ENCODE measurements at places on chromosomes 4 and X.

GRCh38 chr4:148430854-148431253 lies 11.4 kb downstream of the NR3C2 start:
- no peak for DNase-seq

DNA sequence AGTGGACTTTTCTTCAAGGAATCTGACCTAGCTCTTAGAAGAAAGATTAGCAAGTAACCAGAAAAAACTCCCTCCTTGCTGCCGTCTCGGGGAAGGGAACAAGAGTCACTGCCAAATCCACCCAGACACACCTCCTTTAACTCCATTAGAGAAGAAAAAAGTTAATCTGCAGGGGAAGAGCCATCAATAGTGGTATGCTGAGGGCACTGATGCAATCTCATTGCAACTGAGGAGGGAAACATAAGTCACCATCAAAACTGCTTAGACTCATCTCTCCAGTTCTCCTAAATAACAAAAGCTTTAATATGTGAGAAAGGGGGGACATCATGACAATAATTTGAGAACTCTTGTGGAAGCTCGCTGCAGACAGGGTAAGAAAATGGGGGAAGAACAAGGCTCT lies 49.3 kb upstream of the MAGED4B start:
- DNase-seq: peak; percentile 0

- DNase-seq: no peak
Measured at GRCh38 chr4:152763796-152764195, 15.7 kb downstream of the TIGD4 start.

DNA sequence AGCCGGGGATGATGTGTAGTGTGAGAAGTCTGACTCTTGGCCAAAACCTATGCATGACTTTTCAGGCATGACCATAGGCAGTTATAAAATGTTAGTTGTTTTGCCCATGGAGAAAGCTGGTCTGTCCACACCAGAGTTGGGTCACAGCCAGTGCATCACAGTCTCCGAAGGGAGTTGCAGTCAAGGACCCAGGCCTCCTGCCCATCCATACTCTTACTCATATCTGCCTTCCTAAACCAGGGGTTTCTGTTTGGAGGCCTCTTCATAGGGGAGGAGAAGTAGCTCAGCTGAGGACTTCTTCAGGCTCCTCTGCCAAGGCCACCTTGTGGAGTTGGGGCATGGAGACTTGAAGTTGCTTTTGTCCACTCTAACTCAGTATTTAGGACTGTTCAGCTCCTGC lies 1008.3 kb downstream of the PCDH18 start:
- no peak for DNase-seq

DNA sequence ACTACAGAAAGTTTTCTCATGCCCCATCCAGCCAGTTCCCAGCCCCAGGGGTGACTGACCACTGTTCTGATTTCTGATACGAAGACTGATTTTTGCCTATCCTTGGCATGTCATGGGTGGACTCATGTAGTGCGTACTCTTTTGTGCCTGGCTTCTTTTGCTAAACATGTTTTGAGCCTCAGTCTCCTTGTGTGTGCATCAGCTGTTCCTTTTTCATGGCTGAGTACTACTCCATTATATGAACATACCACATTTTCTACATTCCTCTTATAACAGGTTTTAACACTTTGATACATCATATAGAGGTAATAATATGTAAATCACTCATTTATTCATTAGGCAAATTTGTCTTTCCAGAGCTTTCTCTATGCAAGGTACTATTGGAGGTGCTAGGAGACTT lies 126.7 kb downstream of the ANAPC4 start:
- no peak for DNase-seq

DNA sequence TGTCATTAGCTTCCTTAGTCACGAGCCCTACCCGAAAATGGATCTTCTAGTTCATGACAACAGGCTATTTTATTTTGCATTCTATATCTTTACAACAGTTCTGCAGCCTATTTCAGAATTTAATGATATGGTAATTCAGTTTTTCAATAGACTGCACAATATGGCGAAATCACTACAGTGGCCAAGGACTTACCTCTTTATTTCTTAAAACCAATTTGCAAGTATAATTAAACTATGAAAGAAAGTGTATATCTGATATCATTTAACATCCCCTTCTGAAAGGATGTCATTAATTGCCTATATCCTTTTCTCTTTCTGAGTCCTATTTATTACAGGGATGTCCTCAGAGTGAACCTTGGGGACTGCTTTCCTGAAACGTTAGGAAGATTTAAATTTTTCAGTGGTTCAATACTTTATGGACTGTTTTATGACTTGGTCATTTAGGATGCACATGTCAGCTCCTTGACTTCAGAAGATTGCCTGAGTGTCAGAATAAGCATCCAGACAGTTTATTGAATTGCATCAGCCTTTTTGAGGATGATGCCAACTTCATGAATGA lies 190.8 kb upstream of the GEMIN8 start:
- DNase-seq: no peak

- no peak for DNase-seq
Measured at GRCh38 chrX:136630881-136631280, 17.1 kb upstream of the CD40LG start.

- no peak for DNase-seq
Measured at GRCh38 chr4:8451440-8452182, 11.0 kb downstream of the TRMT44 start.

GRCh38 chr4:166318810-166319525 lies 445.9 kb downstream of the TLL1 start:
- no peak for DNase-seq

DNA sequence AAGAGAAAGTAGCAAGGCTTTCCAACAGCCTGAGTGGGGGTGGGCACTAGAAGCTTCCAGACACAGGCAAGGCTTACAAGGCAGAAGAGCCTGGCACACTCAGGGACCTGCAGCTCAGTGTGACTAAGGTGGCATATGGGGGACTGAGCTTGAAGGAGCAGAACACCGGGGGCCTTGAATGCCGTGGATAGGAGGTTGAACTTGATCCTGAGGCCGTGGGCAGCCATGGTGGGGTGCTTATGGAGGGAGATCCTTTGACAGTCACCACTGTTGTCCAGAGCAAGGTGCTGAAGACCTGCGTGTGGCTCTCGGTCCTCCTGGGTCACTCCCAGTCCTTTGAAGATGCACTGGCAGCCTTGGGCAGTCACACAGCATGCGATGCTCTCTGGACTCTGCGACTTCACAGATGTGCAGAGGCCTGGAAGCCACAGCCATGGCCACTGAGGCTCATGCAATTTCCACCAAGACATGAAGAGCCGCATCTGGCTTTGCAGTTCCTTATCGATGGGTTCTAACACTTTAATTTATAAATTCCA lies 18.3 kb downstream of the C4orf50 start:
- no peak for DNase-seq

DNA sequence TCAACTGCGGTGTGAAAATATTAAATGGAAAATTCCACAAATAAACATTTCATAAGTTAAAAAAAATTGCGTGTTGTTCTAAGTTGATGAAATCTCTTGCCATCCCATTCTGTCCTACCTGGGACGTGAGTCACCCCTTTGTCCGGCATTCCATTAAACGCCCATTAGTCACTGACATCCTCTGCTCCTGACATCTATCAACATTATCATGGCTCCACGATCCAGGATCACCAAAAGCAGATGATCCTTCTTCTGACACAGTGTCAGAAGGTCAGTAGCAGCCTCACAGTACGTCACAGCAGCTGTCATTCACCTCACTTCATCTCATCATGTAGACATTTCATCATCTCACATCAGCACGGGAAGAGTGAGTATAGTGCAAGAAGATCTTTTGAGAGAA lies 125.7 kb downstream of the ZNF827 start:
- no peak for DNase-seq

- DNase-seq: no peak
Measured at GRCh38 chrX:49247916-49248811, 12.9 kb downstream of the CCDC22 start.

GRCh38 chrX:72366701-72367454 lies 61.2 kb upstream of the CITED1 start:
- DNase-seq: no peak

- no peak for DNase-seq
Measured at GRCh38 chr4:141686146-141686775, 49.9 kb downstream of the IL15 start.

GRCh38 chr4:148182230-148182911 lies 259.8 kb downstream of the NR3C2 start:
- DNase-seq: no peak

GRCh38 chr4:2365054-2365912 lies 53.2 kb downstream of the ZFYVE28 start:
- DNase-seq: no peak

DNA sequence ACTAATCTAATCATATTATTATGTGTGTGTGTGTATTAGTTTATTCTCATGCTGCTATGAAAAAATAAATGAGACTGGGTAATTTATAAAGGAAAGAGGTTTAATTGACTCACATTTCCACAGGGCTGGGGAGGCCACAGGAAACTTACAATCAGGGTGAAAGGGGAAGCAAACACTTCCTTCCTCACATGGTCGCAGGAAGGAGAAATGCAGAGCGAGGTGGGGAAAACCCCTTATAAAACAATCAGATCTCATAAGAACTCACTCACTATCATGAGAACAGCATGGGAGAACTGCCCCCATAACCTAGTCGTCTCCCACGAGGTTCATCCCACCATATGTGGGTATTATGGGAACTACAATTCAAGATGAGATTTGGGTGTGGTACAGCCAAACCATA lies 190.9 kb upstream of the TAPT1 start:
- DNase-seq: no peak

GRCh38 chr4:141912831-141913230 lies 276.4 kb downstream of the IL15 start:
- no peak for DNase-seq

DNA sequence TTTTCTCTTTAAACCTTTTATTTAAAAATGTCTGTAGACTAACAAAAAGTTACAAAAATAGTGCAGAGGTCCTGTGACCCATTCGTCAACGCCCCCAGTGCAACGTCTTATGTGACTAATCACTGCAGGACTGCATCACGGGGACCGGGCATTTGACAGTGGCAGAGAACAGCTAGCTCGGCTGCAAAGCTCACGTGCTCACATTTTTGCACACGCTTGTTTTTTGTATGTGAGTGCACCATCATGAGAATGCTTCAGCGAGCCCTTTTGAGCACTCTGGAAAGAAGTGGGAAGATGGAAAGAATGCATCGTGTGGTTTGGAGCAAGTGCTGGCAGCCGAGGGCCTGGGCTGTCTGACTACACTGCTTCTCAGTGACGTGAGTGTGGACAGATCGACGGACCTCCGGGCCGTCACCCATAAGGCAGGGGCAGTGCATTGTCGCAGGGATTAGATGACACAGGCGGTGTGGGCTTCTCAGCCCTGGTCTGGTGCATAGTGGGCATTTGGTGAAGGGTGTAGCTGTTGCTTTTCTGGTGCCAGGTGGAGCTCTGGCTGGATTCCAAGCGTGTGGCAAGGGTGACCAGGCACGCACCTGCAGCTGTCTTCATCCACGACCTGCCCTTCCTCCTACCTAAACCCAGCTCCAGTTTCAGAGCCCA lies 17.7 kb downstream of the SPON2 start:
- no peak for DNase-seq

- DNase-seq: peak; percentile 40
Measured at GRCh38 chr4:156638334-156638733, 333.3 kb downstream of the PDGFC start.

- no peak for DNase-seq
Measured at GRCh38 chr4:7759216-7759615, 180.4 kb downstream of the AFAP1 start.

DNA sequence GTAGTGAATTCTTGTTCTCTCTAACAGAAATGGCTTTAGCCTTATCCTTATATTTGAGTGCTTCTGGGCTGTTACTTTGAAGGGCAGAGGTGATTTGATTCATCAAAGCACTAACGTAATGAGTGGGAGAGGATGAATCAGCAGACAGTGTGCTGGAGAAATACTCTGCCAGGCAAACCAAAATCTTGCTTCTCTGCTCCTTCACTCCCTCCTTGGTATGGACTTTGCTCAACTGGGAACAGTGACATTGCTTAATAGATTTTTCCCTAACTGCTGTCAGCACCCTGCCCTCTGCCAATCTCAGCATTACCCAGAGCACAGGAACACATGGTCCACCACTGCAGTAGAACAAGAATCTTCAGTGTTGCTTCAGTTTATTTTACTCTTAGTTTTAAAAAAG lies 56.0 kb downstream of the PDLIM5 start:
- no peak for DNase-seq

DNA sequence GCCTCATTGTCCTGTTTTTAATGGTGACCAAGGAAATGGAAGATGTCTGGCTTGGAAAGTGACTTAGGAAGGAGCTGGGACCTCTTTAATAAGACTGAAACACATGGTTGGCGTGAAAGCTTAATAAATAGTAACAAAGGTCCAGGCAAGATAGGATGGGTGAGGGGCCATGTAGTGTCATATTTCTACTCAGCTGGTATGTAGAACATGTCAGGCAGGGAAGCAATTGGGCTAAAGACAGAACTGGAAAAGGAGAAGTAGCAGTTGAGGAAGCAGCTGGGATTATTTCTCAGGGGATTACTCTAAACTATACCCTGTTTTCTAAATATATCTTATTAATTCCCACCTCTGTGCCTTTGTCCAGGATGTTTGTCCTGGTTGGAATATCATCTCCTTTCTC lies 18.6 kb downstream of the ITGB1BP2 start:
- DNase-seq: no peak

DNA sequence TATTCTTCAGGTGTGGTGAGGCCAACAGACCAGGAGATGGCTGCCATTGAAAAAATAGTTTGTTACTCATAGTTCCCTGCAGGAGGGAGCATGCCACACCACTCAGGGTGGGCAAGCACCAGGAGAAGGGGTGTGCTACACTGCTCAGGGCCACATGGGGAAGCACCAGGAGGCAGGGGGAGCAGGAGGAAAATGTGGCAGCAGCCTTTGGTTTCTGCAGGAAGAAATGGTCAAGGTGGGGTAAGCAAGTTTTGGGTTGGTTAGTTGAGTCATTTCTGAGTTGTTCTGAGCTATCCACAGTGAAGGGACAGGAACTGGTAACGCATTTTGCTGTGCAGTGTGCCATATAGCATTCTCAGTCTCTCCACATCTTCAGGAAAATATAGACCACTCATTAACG lies 23.8 kb downstream of the FGFBP1 start:
- no peak for DNase-seq

DNA sequence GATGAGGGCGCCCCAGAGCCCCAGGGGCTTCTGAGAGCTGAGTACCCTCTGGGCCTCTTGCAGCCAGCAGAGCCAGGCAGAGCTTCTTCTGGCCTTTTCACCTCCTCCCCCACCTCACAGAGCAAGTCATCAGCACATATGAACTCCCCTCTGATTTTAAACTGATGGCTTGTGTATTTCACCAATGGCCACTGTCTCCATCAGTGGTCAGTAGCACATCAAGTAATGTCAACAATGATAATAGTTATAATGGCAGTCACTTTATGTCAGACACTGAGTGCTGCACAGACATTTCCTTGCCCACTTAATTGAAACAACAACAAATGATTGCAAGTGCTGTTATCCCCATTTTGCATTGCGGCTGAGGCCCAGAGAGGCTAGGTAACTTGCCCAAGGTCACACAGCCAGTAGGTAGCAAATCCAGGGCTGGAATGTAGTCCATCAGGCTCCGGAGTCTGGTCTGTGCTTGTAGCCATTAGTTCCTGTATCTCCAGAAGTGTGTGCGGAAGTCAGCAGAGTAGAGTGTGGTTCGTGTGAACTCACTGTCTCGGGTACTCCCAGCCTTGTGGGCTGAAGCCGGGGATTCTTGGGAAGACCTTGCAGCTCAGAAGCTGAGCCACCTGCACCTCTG lies 3.0 kb downstream of the ATP2B3 start:
- DNase-seq: no peak
